ENCODE measurements at places on chromosomes 2 and 18.

GRCh38 chr2:223759569-223760430 is 77.6 kb downstream of the AP1S3 start:
- no peak for DNase-seq

- no peak for DNase-seq
Measured at GRCh38 chr2:191453761-191454160, 208.6 kb downstream of the MYO1B start.

DNA sequence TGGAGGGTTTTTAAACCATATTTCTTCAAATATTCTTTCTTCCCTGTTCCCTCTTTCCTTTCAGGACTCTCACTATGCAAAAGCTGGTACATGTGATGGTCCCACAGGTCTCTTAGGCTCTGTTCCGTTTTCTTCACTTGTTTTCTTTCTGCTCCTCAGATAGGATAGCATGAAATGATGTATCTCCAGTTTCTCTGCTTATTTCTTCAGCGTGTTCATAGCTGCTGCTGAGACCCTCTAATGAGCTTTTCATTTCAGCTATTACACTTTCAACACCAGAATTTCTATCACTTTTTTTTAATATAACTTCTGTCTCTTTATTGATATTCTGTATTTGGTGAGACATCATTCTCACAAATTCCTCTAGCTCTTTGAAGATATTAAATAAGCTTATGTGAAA is 63.9 kb downstream of the KCNG2 start:
- DNase-seq = no peak

- no peak for DNase-seq
Measured at GRCh38 chr2:157414050-157414449, 29.8 kb downstream of the CYTIP start.

- DNase-seq = no peak
Measured at GRCh38 chr18:49655266-49656072, 93.6 kb downstream of the LIPG start.

- no peak for DNase-seq
Measured at GRCh38 chr2:132963161-132963560, 293.2 kb upstream of the LYPD1 start.

DNA sequence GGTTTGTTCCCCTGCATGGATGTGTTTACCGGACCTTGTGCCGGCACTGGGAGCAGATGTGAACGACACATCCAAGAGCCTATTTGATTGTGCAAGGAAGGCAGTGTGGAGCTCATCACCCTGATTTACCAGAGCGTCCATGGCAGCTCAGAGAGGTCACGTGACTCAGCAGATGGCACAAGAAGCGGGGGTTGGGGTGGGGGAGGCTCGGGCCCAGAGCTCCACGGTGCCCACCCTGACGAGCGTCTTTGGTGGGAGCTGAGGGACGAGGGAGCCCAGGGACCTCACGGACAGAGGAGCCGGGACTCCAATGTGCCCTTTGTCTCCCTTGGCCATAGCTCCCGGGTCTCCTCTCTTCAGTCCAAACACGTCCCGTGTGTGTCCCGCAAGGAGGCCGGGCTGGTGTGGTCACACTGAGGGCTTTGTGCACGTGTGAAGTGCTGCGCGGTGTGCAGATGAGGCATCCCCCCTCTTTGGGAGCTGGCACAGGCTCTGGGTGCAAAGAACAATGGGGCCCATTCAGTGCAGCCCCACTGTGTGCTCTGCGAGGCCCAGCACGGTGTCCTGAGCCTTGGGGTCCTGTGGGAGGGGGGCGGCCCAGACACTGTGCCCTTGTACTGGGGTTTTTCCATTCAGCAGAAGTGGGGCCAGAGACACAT is 15.5 kb downstream of the KCNIP3 start:
- DNase-seq = no peak

DNA sequence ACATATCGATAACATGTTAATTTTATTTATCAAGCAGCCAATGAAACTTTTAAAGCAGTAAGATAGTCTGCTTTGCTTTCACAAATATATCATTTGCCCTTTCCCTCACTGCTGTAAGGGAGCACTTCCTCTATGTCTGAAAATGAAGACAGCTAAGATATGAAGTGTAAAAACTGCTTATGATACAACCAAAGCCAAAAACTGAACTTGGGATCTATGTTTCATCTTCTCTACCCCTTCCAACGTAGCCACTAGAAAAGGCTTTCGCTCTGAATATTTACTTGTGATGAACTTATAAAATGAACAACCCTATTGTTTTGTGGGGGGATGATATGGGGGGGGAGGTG is 140.3 kb downstream of the TCF4 start:
- no peak for DNase-seq

GRCh38 chr2:68103030-68103708 is 40.4 kb upstream of the C1D start:
- DNase-seq = no peak

- DNase-seq = no peak
Measured at GRCh38 chr2:149579972-149580882, 7.3 kb downstream of the MMADHC start.

DNA sequence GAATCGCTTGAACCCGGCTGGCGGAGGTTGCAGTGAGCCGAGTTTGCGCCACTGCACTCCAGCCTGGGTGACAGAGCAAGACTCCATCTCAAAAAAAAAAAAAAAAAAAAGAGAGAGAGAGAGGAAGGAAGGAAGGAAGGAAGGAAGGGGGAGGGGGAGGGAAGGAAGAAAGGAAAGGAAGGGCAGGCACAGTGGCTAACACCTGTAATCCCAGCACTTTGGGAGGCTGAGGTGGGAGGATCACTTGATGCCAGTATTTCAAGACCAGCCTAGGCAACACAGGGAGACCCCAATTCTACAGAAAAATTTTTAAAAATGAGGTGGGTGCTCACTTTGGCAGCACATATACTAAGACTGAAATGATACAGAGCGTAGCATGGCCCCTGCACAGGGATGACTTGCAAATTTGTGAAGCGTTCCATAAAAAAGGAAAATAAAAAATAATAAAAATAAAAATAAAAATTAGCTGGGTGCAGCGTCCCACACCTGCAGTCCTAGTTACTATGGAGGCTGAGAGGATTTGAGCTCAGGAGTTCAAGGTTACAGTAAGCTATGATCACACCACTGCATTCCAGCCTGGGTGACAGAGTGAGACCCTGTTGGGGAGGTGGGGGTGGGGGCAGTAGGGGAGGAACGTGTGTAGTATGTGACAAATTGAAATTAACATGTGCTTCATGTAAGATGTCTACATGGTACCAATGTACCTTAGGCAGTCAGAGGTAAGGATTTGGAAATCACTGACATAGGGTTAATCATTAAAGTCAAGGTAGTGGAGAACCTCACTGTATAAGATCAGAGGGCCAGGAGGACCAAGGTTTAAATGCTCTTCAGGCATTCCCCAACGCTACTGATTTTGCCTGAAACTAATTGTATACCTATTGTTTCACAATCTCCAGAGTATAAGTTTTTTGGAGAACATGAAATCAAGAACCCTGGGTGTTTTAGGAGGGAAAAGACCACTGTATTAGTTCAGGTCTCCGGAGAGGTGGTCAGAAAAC is 1.4 kb downstream of the WDCP start:
- no peak for DNase-seq

DNA sequence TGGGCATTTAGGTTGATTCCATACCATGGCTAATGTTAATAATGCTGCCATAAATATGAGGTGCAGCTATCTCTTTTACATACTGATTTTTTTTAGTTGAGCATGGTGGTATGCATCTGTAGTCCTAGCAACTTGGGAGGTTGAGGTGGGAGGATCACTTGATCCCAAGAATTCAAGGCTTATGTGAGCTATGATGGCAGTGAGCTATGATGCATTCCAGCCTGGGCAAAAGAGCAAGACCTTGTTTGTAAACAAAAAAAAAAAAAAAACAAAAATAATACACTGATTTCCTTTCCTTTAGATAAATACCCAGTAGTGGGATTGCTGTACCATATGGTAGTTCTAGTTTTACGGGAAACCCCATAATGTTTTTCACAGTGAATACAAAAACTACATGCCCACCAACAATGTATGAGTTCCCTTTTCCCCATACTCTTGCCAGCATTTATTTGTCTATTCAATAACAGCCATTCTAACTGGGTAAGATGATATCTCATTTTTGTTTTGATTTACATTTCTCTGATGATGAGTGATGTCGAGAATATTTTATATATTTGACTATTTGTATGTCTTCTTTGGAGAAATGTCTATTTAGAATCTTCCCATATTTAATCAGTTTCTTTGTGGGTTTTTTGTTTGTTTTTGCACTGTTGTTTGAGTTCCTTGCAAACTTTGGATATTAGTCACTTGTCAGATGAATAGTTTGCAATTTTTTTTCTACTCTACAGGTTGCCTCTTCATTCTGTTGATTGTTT is 281.0 kb upstream of the KYNU start:
- no peak for DNase-seq

DNA sequence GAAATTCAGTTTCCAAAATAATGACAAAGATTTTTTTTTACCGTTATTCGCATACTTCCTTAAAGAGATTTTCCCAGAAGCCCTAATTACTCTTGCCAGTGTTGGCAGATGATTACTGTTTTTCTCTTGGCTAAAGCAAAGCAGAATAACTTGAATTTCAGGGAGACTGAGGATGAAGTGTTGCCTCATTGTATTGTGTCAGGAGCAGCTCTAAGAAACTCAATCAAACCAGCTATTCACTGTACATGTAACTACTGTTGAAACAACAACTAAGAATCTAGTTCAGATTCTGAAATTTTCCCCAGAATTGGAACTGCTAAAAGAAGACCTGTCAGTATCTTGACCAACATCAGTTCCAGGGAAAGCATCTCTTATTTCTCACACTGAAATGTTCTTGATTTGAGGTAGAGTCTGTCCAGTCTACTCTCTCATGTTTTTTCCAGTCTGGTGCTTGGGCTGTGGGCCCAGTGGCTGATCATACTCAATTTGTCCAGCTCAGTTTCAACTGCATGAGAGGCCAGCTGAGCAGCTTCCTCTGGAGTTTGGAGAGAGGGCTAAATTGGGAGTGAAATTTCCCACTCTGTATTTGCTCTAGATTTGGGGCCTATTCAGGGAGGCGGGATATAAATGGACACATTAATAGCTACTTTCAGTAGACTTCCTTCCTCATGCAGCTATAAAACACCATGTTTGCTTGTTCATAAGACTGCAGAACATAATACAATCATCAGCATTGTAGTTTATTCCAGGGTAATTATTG is 78.5 kb downstream of the PPP1R1C start:
- DNase-seq = no peak

DNA sequence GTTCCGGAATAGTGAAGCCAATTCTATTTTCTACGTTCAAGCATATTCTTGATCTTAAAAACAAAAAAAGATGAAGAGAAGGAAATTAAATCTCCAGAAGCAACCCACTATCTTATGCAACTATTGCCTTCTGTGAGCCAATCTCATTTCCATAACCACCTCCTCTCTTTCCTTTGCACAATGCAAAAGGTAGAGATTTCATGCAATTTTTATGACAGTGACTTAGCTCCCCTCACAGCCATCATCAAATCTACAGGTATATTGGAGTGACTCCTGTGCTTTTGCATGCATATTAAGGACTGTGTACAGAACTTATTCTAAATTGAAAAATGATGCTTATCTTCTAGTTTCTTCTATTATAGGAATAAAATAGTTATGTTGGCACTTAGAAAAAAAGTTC is 191.8 kb downstream of the DCC start:
- DNase-seq = no peak

DNA sequence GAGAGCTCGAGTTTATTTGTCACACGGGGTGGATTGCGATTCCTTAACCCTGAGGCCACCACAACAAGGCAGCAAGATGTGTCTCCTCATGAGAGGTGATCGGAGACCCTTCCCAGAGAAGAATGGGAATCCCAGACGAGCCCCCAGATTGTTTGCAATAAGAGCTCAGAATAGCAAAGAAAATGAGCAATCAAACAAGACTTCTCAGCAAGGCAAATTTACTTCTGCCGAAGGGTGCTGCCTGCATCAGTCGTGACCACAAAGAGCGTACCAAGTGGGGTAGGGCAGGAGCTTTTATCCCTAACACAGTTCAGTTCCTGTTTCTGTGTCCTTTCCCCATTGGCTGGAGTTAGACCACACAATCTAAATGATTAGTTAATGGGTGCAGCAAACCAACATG is 237.5 kb upstream of the SYT4 start:
- DNase-seq = no peak

DNA sequence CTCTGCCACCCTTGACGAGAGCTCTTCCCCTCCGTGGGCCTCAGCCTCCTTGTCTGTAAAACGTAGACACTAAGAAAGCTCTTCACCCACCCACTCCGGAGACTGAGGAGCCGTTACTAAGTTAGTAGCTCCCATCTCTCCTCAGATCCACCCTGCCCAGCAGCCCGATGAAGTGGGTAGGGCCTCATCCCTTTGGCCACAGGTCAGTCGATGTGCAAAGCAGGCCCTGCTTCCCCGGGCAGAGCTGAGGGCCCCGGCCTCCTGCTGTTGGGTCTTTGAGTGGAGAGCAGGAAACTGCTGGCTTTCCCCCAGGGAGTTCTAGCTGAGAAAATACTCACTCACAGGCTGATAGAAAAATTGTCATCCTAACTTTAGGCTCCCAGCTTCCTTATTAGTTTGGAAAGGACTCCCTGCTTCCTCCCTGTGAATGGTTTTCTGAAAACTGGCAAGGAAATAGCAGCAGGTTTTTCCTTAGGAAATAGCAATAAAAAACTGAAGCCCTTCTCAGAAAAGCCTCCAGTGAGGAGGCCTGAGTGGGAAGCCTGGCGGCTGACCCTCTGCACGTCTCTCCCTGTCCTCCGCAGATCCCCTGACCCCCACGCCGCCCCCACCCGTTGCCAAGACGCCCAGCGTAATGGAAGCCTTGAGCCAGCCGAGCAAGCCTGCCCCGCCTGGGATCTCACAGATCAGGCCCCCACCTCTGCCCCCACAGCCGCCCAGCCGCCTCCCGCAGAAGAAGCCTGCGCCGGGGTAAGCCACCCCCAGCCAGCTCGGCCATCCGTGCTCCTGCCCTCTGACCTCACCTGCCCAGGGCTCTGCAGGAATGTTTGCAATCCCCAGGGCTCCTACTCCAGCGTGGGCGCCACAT is 30.2 kb downstream of the ITGB1BP1 start:
- no peak for DNase-seq

- no peak for DNase-seq
Measured at GRCh38 chr2:118490330-118490729, 357.1 kb downstream of the EN1 start.

DNA sequence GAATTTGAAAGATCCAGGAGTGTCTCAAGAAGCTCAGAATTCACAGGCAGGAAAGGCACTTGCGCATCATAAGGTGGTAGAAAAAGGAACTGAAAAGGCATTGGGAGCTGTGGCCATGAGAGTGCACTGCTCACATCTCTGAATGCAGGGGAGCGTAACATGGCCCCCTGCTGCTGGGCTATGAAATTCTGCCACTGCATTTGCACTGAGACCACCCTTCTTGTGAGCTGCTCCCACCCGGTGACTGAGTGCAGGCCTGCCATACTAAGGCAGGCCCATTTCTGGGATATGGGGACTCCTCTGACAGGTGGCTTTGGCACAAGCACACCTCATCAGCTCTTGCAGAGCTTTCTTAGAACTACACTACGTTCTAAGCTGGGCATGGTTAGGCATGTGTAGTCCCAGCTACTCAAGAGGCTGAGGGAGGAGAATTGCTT is 25.3 kb upstream of the STARD7 start:
- no peak for DNase-seq

- no peak for DNase-seq
Measured at GRCh38 chr18:48636436-48636835, 97.6 kb downstream of the CTIF start.
